Activated naive CD8-positive, alpha-beta T cell treated with anti-CD3 and anti-CD28 coated beads, Interleukin-2, amount 10 ng/mL, durations not matched to agents 7 days and 5 days (primary cell): ENCODE measurements at places on chromosomes 6 and 20. TPM values are rescaled to one million over a fixed set of nuclear protein-coding genes. Genes with fewer than 3 reads are reported as not detected.

DNA sequence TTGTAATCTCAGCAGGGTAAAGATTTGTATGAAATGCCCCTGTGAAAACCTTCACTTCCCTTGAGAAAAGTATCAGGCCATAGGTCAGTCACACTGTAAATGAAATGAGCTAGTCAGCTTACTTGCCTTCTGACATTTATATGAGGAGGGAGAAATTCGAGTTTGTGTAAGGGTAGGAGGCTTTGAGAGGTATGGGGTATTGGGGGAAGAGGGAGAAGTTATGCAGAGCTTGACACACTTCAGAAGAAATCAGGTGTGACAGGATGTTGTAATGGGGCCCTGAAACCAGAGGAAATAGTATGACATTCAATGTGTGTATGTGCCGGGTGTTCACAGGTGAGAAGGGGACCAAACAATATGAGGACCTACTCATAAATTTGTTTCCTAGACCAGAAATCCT lies 64.2 kb upstream of the CCN6 start:
- no peak for DNase-seq

DNA sequence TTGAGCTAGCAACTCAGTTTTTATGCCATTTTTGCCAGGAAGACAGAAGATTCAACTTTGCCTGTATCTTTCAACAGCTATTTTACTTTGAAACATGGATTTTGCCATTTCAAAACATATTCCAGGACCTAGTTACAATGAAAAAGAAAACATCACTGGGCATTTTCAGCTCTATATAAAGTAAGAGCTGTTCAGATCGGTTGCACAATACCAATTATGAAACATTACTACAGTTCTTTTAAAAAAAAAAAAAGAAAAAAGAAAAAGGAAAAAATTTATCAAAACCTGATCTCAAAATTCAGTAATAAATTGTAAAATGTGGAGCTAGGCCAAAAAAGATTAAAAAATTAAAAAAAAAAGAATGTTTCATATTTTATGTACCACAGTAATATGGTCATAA lies 15.6 kb downstream of the BCLAF1 start:
- DNase-seq = no peak

Gene DEFB132
- total RNA-seq = not detected

- DNase-seq = no peak
Observed at GRCh38 chr6:7311917-7312615, 933 bp downstream of the SSR1 start.

- DNase-seq = no peak
Observed at GRCh38 chr6:49366539-49366938, 96.5 kb downstream of the MMUT start.

DNA sequence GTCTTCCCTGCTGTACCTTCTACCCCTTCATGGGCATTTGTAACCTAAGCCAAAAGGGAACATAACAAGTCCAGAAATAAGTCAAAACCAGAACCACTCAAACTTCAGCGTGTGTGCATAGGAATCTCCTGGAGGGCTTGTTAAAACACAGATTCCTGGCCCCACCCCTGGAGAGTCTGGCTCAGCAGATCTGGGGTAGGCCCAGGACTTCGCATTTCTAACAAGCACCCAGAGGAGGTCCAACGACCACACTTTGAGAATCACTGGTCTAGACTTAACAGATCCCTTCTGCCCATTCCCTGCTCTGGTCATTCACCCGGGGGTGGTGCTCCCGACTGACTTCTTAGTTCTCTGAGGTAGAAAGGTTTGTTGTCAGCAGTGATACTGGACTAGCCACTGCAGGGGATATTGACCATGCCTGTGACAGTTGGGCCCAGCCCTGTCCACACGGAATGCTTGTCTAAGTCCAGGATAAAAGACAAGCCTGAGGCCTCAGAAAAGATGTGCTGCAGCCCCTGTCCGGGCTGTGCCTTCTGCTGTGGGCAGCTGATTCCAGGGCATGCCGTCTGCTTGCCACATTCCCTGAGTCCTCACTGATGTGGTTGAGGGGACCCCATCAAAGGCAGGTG lies 68.6 kb downstream of the SYNJ2 start:
- DNase-seq = no peak

DNA sequence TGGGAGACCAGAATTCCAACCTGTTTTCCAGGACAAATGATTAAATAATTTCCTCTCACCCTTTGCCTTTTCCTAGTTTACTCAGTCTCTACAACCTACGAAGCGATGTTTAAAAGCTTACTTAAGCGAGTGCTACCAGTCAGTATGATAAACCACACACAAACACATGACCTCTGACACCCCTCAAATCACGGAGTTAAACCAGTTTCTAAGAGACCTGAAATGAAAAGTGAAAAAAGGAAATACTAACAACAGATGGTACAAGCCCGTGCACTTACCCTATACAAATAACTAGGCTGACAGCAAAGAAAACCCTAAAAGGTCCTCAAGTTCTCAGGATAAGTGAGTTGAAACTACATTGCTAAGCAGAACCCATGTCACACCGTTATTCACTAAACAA lies 7.7 kb downstream of the TNFRSF21 start:
- no peak for DNase-seq

Gene KIAA1755
- total RNA-seq = not detected

Gene ENPP4
- total RNA-seq = 9.3 TPM

Gene RAMACL
- total RNA-seq = 0.44 TPM

Gene MAPK13
- total RNA-seq = 40.5 TPM

Gene EPPIN
- not detected for total RNA-seq

GRCh38 chr6:10478187-10479040 lies 42.7 kb upstream of the GCNT2 start:
- DNase-seq = no peak

- DNase-seq = no peak
Observed at GRCh38 chr6:44072452-44072958, 54.7 kb downstream of the MRPL14 start.

GRCh38 chr20:21234806-21235483 lies 68.2 kb upstream of the XRN2 start:
- no peak for DNase-seq

Gene PTK7
- 1.4 TPM for total RNA-seq

DNA sequence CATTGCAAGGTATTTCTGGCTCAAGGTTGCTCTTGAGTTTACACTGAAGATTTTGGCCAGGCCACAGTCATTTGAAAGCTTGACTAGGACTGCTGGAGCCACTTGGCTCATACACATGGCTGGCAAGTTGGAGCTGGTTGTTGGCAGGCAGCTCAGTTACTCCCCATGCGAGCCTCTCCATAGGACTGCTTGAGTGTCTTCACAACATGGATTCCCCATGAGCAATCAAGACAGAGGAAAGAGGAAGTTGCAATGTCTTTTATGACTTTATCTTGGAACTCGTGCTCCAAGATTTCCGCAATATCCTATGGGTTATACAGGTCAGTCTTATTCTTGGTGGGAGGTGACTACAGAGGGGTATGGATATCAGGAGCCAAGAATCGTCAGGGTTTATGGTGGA lies 1.4 kb upstream of the MANBAL start:
- DNase-seq = no peak

Gene ZCCHC3
- 30.6 TPM for total RNA-seq

Gene MTFR2
- 15.0 TPM for total RNA-seq

DNA sequence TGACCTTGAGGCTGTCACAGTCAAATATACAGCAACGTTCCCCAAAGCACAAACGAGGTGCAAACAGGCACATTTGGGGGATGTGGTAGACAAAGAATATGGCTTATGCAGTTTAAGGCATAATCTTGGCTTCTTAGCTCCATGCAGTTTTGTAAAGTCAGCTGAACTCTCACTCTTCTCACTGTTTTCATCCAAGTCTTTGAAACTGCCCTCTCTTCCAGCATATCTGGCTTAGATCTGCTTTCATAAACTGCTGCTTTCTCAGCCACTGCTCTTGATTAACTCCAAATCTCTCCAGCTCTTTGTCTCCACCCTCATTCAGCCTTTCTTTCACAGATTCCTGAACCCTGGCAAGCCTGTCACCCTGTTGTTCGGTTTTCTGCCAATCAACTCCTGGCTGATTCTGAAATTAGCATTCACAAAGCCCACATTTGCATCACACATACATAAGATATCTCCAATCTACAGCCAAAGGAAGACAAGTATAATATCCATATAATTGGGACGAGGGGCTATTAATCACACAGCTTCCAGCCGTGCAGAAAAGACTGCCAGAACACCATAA lies 301.1 kb upstream of the RNF217 start:
- no peak for DNase-seq

DNA sequence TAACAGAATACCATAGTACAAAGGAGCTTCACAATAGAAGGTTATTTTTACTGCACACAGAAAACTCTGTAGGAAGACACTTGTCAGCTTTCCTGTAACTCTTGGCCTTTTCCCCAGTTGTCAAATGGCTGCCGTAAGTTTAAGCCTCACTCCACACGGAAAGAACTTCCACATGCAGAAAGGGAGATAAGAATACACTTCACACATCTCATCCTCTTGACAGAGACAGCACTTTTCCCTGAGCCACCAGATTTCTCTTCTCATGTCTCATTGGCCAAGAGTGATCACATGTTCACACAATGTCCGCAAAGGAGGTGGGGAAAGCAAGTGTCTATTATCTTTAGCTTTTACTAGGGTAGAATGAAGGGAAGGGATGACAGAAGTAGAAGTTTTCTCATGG lies 540.7 kb downstream of the HAO1 start:
- no peak for DNase-seq
